ENCODE measurements at places on chromosomes 3 and 15.

DNA sequence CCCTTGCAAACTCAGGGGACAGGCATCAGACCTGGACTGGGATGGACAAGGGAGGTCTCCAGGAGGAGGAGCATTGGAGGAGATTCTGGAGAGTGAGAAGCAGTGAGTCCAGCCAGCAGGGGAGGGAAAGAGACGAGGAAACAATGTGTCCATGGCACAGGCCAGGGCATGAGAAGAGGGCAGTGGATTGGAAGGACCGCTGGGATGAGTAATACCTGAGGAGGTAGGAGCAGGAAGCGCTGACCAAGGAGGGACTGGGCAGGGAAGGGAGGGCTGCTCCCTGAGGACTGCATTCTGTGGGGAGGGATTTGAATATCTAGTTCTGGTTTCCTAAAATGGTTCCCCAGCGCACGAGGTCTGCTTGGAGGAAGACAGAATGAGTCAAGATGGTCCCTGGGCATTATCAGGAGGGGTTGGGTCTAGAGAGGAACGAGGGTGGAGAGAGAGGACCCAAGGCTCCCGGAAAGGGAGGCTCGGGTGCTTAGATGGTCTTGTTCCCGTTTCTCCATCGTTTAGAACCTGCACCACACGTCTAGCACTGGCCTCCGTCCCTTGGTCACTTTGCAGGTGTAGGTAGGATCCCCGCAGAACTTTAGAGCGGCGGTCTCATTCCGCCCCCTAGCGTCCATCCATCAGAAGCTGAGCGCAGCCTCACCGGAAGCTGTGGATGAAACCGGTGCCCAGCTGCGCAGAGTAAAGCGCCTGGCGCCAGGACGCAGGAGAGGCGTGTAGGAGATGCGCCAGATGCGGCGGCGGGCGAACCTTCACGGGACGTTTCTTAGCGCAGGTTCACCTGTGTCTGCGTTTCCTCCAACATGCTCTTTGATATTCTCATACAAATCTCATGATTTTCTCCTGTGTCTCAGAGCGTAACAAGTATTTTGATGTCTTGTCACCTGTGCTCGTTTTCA, 190.7 kb upstream of the NDN start:
- DNase-seq: peak; percentile 70

DNA sequence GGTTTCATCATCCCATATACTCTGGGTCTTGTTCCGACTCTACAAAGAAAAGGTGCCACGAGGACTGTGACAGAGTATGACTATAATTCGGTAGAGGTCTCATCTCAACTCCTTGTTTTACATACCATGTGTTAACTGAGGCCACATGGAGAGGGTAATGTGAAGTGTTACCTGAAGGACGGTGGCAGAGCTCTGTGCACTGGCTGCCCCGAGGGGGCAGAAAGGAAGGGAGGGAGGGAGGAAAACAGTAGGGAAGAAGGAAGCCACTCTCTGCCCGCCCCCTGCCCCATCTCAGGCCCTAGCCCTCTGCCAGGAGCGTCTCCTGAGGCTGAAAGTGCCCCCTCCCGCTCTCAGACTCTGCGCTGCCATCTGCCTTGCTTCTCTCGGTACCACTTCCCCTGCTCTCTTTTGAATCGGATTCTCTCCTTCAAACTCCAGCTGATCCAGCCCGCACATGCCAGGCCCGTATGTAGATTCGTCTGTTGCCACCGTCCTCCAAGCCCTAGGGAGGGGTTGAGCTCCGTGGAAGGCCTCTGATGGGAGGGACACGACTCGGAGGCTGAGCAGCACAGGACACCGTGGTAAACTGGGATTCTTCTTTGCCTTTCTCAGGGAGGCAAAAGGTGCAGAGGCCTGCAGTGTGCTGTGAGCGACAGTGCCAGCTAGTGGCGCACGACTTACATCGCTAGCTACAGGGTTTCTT, 70.5 kb upstream of the ATP10A start:
- peak; percentile 76 for DNase-seq

DNA sequence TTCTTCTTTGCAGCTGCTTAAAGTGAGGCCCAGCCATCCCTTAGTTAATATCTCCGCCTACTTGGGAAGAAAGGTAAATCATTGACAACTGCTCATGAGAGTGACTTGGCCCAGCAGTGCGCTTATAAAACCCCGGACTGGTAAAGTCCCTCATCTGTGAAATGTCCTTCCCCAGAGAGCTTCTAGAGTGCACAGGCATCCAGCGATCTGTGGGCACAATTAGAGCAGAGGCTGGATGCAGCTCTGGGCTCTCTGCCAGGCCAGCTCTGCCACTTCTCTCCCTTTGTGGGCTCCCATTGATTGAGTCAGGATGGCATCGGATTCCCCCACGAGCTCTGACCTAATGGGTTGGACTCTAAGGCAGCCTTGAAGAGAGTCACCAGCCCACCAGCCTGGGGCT, 219.0 kb upstream of the LINGO1 start:
- DNase-seq: peak; percentile 10

GRCh38 chr3:11455956-11456355, 183.8 kb downstream of the ATG7 start:
- no peak for DNase-seq

DNA sequence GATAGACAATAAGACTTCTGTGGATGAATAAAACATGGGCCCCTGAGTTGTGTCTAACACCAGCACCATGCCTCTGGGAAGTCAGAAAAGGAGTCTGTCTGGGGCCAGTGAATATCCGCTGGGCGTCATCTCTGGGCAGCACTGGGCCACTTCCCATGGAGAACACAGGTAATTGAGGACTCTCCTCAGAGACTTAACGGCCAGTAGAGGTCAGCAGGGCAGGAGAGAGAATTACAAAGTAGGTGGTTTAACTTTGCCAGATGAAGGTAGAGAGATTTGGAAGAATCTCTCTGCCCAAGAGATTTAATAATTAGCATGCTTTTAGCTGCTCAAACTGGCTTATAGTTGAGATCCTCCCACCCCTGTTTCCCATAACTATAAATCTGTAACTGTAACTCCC, 65.7 kb downstream of the OCA2 start:
- DNase-seq: no peak

DNA sequence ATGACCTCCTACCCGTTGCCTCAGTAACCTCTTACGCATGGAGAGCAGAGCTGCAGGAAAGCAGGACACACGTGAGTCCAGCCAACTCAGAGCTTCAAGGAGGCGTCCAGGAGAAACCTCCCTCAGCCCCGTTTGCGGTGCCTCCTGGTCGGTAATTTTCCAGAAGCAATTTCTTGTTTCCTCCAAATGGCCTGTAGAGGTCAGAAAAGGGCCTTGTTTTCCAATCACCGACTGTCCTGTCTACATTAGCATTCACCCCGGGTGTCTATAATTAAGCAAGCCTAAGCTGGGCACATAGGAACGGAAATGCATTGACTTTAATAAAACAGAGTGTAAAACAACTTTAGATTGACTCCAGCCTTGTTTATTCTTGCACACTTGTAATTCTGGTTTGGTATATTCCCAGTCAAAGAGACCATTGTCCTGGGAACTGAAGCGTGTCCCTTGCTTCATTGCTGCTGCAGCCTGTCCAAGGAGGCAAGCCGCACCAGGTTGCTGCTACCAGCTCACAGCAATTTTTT, 836.2 kb downstream of the AGBL1 start:
- peak; percentile 37 for DNase-seq

- DNase-seq: no peak
Measured at GRCh38 chr3:38613426-38613825, 36.1 kb downstream of the SCN5A start.

- DNase-seq: no peak
Measured at GRCh38 chr3:76410762-76411281, 625.5 kb upstream of the ZNF717 start.

- no peak for DNase-seq
Measured at GRCh38 chr3:25713341-25713985, 48.8 kb upstream of the TOP2B start.

GRCh38 chr15:89346516-89347231, 12.1 kb upstream of the POLG start:
- no peak for DNase-seq
